ENCODE measurements at places on chromosomes 7 and 10.

- DNase-seq, result peak; percentile 81
These were observed 118.8 kb downstream of the AOAH start for GRCh38 chr7:36605261-36606051.

DNA sequence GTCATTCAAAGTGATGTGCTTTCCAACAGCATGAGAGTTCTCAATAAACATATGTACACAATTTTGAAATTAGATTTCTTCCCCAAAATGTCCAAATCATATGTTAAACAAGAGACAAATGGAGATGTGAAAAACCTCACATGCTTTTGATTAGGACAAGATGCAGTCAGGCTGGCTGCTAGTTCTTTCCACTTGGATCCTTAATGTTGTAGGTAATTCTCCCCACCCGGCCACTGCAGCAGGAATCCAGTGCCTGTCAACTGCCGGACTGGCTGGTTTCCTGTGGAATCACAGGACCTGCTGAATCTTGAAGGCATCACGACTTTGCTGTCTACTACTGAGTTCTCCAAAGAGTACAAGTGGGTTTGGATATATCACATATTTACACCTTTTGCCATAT lies 138.6 kb upstream of the AKR1E2 start:
- DNase-seq, result peak; percentile 43

GRCh38 chr10:114477285-114477684 lies 73.0 kb upstream of the AFAP1L2 start:
- no peak for DNase-seq

DNA sequence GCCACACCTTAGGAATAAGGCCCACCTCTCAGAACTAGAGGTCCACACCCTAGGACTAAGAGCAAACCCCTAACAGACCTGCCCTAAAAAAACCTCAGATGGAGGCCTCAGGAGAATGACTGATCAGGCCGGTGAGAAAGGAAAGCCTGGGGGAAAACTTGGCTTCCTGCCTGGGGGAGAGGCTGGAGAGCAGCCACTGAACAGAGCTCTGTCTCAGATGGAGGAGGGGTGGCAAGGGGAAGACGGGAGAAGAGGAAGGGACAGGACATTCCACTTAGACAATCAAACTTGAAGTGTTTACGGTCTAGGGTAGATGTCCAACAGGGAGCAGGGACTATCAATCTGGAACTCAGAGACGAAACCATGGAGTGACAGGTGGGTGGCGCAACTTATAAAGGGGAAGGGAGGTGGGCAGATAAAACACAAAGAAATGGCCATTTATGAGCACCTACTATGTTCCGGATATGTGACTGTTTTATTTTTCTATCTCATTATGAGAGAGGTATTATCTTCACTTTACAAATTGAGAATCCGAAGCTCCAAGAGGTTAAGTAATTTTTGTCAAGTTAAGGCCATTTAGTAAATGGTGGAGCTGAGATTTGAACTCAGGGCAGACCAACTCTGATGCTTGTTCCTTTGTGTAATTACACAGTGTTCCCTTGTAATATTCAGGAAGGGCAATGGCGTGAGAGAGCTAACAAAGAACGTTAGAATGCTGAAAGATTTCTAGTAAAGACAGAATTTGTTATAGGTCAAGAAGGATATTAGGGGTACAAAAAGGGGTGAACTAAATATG lies 82.6 kb downstream of the DNMBP start:
- DNase-seq, result peak; percentile 46

DNA sequence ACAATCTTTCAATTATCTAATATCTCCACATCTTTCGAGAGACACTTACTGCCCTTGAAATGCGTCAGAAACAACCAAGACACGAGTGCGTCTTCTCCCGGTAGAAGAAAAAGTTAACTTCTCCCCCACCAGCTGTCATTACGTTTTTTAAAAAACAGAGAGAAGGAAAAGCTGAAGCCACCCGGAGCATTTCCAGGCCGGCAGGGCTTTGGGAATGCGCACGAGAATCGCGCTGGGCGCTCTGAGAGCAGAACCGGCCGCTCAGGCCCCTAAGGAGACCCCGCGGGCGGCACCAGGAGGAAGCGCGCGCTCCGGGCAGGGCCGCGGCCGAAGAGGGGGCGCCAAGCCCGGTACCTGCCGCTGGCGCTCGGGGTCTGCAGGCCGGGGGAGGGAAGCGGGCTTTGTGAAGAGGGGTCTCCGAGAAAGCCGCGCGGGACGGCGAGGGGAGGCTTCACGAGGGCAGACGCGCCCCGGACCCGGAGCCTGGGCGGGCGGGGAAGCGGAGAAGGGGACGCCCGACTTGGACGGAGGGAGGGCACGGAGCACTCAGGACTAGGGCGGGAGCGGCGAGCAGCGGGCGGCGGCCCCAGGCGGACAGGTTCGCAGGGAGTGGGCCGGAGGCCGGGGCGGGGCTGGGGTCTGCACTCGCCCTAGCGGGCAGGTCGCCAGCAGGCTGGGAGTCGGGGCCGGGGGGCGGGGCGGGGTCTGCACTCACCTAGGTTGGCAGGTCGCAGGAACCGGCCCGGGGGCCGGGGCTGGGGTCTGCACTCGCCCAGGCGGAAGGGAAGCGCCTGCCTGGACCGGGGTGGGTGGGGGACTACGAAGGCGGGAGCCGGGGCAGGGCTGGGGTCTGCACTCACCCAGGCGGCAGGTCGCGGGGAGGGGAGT lies 932 bp downstream of the ESYT2 start:
- no peak for DNase-seq

DNA sequence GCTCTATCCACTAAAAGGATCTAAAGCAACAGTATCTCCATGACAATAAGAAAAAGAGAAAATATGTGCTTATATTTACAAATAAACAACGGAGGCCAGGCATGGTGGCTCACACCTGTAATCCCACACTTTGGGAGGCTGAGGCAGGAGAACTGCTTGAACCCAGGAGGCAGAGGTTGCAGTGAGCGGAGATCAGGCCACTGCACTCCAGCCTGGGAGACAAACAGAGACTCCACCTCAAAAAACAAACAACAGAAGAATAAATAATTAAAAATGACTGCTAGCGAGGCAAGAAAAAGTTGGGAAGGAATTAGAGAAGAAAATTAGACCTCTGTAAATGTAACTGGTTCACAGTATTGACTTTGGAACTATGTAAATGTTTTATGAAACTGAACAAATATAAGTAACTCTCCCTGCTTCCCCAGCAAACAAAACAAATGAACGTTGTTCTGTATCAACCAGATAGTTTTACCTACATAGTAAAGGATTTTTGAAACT lies 17.1 kb downstream of the TRIM24 start:
- no peak for DNase-seq

DNA sequence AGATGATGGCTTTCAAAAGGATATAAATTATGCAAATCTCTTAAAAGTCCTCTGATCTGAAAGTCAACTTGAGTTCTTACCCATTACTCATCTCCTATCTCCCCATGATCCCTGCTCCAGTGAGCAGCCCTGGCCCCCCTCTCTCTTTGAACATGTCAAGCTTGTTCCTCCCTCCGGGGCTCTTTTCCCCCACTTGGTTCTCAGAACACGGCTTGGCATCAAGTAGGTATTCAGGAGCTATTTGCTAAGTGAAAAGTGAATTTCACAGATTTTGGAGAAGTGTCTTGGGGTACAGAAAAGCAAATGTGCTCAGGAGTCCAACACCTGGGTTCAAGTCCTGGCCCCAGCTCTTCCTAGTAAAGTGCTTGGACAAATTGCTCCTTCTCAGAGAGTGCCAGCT lies 98.3 kb upstream of the CTBP2 start:
- DNase-seq, result no peak

GRCh38 chr7:74627661-74628411 lies 29.7 kb upstream of the GTF2I start:
- no peak for DNase-seq

DNA sequence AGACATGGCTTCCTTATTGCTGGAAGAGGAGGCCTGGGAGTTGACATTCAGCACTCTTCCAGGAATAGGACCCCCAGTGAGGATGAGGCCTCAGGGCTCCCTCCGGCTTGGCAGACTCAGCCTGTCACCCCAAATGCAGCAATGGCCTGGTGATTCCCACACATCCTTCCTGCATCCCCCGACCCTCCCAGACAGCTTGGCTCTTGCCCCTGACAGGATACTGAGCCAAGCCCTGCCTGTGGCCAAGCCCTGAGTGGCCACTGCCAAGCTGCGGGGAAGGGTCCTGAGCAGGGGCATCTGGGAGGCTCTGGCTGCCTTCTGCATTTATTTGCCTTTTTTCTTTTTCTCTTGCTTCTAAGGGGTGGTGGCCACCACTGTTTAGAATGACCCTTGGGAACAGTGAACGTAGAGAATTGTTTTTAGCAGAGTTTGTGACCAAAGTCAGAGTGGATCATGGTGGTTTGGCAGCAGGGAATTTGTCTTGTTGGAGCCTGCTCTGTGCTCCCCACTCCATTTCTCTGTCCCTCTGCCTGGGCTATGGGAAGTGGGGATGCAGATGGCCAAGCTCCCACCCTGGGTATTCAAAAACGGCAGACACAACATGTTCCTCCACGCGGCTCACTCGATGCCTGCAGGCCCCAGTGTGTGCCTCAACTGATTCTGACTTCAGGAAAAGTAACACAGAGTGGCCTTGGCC lies 4.3 kb downstream of the PGAM2 start:
- DNase-seq, result no peak

DNA sequence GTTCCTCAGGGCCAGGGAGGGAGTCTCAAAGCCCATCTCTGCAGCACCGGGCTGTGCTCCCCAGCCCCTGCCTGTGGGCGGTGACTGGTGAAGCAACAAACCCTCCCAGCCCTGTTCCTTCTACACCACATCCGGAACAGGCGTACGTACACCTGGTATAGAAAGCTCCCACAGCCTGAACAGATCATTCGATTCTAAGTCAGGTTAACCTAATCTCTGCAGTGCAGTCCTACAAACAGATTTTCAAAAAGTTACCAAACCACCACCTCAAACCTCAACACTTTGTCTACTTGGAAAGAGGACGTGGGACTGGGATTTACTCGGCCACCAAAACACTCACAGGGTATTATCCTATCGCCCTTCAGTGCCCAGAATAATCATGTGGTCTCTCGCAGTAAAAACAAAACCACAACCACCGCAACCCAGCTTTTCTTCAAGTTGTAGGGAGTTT lies 238.4 kb downstream of the DIP2C start:
- DNase-seq, result peak; percentile 7

DNA sequence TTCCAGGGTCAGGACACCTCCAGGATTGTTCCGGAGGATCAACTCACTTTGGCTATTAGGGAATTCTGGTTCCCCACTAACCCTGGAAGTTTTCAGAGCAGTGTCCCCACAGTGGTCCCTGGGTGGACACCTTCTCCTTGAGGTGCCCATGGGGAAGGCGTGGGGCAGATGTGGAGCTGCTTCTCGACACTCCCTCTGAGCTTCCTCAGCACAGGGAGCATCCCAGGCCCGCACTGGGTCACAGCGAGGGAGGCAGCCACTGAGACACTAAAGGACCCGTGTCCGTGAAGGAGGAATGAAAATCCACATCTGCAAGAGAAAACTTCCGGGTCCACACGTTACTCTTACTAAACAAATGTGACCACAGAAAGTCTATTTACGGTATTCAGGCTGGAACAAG lies 48.2 kb upstream of the MNX1 start:
- DNase-seq, result no peak

GRCh38 chr7:142359694-142360279 lies 101.9 kb upstream of the PRSS58 start:
- no peak for DNase-seq

DNA sequence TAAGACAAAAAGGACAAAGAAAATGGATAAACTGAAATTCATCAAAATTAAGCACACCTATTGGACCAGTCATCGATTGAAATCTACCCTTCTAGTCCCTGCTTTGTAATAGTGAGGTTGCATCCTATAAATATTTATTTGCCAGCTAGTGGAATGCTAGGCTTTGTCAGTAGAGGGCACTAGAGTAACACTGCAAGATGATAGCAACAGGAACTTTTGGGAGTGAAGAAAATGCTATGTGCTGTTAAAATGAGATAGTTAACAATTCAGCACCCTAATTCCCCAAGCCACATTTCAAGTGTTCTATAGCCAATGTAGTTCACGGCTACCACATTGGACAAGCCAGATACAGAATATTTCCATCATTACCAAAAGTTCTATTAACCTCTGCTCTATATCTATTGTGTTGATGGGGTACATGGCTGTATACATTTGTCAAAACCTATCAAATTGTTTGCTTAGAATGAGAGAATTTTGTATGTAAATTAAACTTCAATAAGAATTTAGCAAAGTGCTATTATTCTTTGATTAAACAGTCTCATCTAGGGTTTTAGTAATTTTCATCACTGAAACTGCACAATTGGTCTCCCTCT lies 69.8 kb downstream of the LSMEM1 start:
- peak; percentile 72 for DNase-seq

DNA sequence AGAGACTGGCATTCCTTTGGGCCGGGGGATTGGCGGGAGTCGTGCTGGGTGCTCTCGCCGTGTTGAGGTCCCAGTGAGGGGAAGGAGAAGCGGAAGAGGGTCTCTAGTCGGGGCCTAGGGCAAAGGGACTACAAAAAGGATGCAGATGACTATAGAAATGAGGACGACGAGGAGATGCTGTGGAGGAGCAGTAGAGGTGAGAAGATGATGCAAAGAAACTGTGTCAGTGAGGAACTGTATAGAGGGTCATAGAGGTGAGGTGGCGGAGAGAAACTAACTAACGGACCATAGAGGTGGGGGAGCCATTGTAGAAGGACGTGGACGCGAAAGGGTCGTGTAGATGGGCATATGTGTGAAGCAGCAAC lies 324 bp downstream of the TWNK start:
- no peak for DNase-seq

- peak; percentile 18 for DNase-seq
These were observed 602.7 kb upstream of the SORCS1 start for GRCh38 chr10:107767185-107767584.

DNA sequence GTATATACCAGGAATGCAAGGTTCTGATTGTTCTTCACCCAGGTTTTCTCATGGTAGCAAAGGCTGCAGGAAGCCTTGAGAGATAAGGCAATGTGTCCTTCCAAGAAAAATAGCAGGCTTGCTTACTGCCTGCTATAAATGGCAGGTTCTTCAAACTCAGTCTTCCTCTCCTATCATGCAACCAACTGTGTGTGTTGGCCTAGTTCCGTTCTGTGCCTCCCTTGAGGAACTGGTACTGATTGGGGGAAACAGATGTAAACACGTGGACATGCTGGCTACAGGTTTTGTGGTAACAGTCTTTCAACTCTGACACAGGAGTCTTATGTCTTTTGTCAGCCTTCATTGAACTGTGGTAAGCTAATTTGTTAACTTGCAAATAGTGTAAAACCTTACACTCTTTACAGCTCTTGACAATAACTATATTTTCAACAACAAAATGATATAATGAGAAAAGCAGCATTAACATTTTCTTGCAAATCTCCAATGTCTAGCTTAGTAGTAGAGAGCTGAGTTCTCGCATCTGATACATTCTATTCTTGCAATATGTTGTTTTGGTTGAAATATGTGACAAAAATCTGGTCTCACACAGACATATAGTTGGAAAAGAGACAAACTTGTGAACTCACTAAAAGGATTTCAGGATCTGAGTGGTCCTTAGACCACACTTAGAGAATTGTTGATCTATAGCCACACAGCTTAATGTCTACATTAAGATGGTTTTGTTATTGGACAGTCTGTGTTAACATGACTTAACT lies 54.7 kb upstream of the LSM8 start:
- no peak for DNase-seq

GRCh38 chr10:9166770-9167169 lies 1112.3 kb downstream of the GATA3 start:
- no peak for DNase-seq

- no peak for DNase-seq
These were observed 49.9 kb upstream of the ZRANB1 start for GRCh38 chr10:124892031-124892430.

GRCh38 chr10:126397156-126397555 lies 8.9 kb upstream of the ADAM12 start:
- DNase-seq, result no peak

- no peak for DNase-seq
These were observed 509.5 kb downstream of the DNAJB6 start for GRCh38 chr7:157846271-157846670.
